ENCODE measurements at places on chromosomes 6 and 20.

- no peak for DNase-seq
These were observed 1.2 kb upstream of the ZNFX1 start for GRCh38 chr20:49278818-49279676.

- DNase-seq: no peak
These were observed 21.8 kb downstream of the OSTM1 start for GRCh38 chr6:108052706-108053105.

- DNase-seq: peak; percentile 94
These were observed 69.8 kb upstream of the PRSS16 start for GRCh38 chr6:27177485-27178406.

DNA sequence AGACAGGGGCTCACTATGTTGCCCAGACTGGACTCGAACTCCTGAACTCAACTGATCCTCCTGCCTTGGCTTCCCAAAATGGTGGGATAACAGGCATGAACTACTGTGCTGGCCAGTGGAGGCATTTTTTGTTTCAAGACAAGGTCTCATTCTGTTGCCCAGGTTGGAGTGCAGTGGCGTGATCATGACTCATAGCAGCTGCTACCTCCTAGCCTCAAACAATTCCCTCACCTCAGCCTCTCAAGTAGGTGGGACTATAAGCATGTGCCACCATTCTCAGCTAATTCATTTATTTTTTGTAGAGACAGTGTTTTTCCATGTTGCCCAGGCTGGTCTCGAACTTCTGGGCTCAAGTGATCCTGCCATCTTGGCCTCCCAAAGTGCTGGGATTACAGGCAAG is 17.2 kb downstream of the ENPP3 start:
- no peak for DNase-seq

GRCh38 chr6:135546680-135547418 is 49.3 kb upstream of the AHI1 start:
- DNase-seq: no peak

DNA sequence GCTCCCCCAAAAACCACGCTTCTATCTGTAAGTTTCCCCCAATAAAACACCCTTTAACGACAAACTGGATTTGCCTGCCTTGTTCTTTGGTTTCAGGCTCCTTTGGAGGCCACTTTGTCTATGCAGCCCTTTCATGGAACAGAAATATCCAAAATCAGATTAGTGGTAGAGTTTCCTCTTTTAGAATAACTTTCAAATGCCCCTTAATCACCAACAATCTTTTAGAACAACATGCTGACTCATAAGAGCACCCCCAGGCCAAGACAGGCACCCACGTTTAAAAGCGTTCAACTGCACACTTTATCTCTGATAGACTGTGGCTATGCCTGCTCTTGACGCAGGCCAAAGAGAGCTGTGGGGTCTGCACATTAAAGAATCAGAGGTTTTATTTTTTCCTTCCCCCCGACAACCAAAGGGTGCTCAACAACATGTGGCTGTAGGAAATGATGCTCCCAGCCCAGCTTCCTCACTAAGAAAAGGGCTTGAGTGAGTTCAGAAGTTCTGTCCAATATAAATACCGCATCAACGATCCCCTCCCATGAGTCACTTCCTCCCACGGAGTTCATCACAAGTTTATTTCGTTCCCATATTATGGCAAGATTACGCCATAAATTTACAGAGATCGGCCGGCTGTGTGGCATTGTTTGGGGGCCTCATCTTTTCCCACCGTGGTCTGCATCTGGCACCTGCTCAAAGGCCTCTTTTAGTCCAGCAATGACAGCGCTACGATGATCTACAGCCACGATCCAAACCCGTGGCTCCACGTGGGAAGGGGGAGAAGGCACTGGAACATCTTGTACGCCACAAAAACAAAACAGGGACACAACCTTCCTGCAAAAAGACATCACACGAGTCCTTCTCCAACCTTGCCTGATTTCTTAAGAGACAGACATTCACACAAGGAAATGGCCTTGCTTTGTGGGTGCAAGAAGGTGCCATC is 88.8 kb upstream of the NFATC2 start:
- DNase-seq: peak; percentile 95

DNA sequence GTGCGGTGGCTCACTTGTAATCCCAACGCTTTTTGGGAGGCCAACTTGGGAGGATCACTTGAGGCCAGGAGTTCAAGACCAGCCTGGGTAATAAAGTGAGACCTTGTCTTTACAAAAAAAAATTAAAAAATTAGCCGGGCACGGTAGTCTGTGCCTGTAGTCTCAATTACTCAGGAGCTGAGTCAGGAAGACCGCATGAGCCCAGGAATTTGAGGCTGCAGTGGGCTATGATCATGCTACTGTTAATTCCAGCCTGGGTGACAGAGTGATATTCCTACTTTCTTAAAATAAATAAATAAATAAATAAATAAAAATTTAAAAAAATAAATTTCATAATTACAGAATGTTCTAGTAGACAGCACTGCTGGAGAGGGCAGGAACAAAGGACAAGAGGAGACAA is 62.4 kb downstream of the DST start:
- DNase-seq: no peak

GRCh38 chr6:166928644-166929541 is 27.5 kb downstream of the RNASET2 start:
- DNase-seq: no peak

- peak; percentile 72 for DNase-seq
These were observed 15.4 kb upstream of the IP6K3 start for GRCh38 chr6:33761922-33762629.

GRCh38 chr20:37627060-37627766 is 66.6 kb upstream of the CTNNBL1 start:
- peak; percentile 77 for DNase-seq

- DNase-seq: no peak
These were observed 548 bp upstream of the BCAS4 start for GRCh38 chr20:50794181-50794845.

GRCh38 chr20:10540636-10541493 is 105.8 kb downstream of the SLX4IP start:
- DNase-seq: peak; percentile 27

DNA sequence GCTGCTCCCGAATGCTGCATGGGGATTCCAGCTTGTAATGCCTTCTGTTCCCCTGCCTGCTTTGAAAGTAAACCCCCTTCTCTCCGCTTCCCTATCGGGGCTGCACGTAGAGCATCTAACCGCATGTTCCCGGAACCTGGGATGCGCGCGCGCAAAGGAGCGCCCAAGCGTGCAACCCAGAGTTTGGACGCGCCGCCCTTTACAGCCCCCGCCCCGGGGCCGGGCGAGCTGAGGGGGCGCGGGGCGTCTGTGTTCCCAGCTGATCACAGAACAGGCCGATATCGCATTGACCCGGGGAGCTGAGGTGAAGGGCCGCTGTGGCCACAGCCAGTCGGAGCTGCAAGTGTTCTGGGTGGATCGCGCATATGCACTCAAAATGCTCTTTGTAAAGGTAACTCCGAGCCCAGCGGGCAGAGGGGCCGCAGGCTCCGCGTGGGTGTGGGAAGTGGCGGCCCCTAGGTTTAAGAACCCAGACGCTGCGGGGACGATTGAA is 1.4 kb downstream of the LAMP5 start:
- no peak for DNase-seq

Data from muscle of leg (tissue), 16 donors.